ENCODE measurements at places on chromosomes 5 and 9.

DNA sequence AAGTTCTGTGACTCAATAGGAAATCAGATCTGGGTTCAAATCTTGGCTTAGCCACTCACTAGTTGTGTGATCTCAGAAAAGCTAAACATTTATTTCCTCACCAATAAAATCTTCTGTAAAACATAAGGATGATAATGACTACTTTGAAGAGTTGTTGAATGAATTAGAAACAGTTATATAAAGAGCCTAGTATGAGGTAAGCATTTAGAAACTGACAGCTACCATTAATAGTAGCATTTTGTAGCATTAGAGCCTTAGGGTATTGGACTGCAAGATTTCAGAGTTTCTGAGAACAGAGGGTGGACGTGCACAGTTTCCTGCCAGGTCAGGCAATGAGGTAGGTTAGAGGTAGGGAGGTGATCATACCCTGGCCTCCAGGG lies 293.2 kb downstream of the CWC27 start:
- DNase-seq = no peak

DNA sequence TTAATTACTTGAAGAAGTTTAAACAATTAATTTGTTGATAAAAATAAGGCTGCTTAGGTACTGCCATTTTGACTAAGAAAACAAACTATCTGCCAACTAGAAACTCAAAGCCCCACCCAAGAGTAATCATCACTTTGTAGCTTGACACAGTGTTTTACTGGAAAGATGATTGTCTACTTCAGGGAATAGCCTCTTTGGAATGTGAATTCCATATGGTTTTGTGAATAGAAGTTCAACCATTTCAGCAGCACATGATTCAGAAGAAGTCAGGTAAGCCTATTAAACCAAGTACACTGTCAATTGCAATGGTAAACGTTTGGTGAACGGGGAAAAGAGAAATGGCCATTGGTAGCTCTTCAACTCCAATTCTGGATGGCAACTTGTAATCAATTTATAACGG lies 55.2 kb downstream of the PLK2 start:
- peak; percentile 3 for DNase-seq

DNA sequence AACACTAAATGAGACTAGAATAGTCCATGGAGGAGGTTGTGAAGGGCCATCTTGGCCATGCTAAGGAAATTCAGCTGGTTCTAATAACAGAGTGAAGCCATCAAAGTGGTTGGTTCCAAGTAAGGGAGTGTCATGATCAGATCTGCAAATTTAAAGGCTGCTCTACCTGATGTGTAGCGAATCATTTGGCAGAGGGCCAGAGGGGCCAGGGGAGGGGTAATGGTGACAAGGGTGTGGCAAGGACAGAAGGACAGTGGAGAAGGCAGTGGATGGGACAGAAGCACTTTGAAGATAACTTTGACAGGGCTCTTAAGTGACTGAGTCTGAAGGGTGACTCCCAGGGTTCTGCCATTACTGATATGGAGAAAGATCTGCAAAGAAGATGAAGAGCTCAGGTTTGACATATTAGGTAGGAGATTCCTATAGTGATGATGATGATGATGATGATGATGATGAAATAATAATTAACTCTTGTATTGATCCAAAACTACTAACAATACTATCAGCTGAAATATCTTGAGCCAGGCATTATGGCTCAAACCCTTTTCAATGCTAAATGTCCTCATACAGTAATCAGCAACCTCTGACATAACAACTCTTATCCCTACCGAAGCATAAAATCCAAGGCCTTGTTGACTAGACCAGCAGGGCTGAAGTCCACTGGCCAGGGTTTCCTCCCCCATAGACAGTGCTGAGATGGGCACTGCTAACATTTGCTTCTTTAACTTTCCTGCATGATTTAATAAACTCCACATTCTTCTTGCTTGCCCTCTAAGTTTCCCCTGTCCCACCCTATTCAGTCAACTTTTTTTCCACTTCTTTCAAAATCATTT lies 20.0 kb downstream of the KIAA1191 start:
- DNase-seq = no peak

- no peak for DNase-seq
Measured at GRCh38 chr5:175897285-175897684, 25.9 kb downstream of the CPLX2 start.

DNA sequence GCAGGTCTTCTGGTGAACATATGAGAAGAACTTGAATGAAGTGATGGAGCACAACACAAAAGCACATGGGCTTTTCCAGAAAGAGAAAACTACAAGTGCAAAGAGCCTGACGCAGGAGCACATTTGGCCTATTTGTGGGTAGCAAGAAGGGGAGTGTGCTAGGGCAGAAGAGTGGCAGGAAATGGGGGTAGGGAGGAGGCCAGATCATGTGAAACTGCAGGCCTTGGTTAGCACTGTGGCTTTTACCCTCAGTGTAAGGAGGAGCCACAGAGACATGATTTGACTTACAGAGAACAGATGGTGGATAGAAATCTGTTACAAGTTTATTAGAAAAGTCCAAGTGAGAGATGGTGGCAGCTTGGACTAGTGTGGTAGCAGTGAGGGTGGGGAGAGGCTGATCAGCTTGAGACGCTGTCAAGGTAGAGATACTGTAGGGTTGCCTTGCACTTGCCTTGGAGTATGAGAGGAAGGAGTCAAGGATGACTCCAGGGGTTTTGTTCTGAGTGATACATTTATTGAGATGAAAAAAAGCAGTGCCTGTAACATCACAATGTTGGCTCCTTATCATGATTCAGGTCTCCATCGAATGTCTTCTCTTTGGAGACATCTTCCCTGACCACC lies 126.7 kb downstream of the PPP2R2B start:
- DNase-seq = no peak

GRCh38 chr9:75071530-75072122 lies 16.3 kb downstream of the NMRK1 start:
- DNase-seq = peak; percentile 18

DNA sequence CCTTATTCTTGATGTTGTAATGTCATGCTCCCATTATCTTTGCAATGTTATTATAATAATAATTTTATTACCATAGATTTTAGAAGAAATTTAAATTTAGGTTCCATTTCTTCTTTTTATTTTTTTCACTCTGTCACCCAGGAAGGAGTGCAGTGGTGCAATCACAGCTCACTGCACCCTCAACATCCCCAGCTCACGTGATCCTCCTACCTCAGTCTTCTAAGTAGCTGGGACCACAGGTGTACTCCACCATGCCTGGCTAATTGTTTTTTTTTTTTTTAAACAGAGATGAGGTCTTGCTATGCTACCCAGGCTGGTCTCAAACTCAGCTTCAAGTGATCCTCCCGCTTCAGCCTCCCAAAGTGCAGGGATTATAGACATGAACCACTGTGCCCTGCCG lies 11.9 kb downstream of the ZFR start:
- no peak for DNase-seq

DNA sequence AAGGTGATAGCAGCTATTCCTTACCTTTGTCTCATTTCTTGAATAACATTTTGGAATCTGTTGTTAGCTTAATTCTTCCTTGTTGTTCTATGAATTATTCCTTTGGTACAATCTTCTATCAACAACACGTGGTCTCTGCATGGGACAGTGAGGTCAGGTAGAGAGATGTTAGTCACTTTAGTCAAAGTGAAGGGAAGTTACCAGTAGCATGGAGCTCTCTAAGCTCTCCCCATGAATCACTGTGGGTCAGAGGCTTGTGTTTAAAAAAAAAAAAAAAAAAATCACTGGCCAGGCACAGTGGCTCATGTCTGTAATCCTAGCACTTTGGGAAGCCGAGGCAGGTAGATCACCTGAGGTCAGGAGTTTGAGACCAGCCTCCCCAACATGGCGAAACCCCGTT lies 116.0 kb downstream of the GOLPH3 start:
- peak; percentile 8 for DNase-seq

DNA sequence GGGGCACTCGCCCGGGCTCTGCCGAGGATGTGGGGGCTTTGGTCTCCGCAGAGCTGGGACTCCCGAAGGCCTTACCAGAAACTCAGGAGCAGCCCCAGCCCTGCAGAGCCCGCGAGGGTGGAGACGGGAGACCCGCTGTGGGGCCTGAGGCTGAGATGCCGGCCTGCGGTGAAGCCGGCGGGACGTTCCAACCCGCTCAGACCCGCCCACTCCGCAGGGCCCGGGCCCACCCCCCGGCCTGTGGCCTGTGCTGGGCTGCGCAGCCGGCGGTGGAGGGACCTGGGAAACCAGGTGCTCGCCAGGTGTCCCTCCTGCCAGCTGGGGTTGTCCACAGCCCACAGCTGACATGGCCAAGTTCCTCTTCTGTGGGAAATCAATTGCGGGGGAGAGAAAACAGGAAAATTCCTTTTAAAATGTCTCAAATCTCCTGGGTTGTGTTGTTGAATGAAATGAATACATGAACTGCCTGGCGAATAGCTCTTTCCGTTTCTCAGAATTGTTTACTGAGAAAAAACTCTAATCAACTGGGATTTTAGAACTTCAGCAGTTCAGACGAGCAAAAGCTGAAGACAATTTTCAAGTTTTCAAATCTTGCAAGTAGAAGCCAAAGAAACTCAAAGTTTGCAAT lies 49.0 kb upstream of the IRX4 start:
- DNase-seq = no peak

DNA sequence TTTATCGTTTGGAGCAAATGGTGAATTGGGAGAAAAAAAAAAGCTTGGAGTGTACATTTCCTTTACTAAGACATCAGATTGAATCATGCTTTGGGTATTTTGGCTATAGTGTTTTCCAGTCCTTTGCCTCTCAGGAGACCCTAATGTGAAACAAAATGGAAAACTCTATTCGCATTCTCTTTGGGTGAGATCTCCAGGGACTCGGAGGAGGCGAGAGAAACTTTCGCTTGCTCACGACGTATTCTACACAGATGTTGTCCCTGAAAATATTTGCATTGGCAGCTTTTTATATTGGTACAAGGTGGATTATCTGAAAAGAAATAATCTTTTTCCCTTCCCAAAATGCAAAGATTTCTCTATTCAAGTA lies 1240.1 kb upstream of the WWC1 start:
- peak; percentile 2 for DNase-seq

DNA sequence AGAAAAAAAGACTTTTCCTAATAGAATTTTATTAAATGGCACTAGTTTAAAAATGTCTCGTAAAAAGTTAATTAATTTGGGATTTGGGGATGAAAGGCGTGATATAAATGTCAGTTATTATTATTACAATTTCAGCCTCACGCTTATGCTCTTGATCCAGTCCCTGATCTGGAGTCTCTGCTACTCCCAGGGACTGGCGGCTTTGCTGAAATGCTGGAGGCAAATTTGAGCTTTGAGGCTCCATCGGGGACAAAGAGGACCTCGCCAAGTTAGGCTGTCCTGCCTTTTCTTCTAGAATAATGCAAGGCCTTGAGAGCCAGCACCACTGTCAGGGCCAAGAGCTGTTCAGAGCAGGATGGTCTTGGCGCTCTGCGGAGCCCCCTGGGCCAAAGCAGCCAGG lies 69.7 kb downstream of the ZNF618 start:
- no peak for DNase-seq

DNA sequence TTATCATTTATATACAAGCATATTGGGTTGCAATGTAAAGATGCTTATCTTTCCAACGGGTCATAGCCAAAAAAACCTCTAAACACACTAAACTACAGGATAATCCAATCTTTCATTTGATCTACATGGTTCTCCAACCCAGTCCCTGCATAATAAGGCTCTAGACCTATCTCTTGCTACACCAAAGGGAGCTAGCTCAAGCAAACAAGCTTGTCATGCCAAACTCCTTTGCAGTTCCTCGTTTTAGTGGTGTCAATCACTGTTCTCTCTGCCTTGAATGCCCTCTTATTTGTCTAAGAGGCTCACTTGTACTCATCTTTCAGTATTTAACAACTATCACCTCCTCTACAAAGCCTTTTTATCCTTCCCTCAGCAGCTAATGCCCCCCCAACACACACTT lies 5.6 kb downstream of the HOMER1 start:
- DNase-seq = no peak

DNA sequence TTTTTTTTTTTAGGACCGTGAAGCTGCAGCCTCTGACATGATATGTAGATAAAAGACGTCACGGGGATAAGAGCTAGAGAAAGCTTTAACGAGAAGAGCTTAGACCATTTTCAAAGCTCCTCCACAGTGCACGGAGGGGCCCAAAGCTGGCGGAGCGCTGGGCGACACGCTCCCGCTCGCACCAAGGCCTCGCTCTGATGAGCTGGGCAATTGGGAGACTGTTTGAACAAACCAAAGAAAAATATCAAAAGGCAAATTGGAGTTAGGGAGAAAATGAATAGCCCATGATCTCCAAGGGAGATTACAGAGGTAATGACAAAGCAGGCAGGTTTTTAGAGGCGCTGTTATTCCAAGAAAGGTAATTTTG lies 179.4 kb downstream of the SREK1 start:
- no peak for DNase-seq

DNA sequence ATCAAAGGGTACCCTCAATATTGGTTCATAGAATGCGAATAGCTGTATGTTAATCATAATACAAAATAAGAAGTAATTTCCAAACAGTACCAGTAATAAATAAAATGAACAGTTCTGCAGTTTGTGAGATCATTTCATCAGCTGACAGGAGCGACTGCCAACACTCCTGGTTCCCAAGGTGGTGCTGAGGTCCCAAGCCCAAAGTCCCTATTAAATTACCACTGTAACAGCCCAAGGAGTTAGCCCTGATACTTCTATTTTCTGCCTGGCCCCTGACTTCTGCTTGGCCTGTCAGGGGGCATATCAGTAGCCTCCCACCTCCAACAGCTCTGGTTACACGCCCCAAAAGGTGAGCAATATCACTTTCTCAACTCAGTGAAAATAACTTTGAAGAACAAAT lies 47.1 kb downstream of the ANKH start:
- DNase-seq = no peak

DNA sequence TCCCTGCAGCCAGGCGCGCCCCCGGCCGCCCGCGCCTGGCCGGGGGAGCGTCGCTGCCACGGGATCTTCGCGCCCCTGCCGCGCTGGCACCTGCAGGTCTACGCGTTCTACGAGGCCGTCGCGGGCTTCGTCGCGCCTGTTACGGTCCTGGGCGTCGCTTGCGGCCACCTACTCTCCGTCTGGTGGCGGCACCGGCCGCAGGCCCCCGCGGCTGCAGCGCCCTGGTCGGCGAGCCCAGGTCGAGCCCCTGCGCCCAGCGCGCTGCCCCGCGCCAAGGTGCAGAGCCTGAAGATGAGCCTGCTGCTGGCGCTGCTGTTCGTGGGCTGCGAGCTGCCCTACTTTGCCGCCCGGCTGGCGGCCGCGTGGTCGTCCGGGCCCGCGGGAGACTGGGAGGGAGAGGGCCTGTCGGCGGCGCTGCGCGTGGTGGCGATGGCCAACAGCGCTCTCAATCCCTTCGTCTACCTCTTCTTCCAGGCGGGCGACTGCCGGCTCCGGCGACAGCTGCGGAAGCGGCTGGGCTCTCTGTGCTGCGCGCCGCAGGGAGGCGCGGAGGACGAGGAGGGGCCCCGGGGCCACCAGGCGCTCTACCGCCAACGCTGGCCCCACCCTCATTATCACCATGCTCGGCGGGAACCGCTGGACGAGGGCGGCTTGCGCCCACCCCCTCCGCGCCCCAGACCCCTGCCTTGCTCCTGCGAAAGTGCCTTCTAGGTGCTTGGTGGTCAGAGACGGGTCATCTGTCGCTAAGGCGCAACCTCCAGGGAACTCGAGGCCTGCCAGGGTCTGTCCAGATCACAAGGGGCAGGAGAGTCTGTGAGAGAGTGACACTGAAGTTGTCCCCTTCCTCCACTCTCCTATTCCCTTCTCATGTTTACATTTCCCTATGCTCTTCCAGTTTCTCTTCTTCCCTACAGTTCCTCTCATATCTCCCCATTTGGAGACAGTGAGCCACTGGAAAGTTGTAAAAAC lies 1.3 kb downstream of the GPR150 start:
- no peak for DNase-seq

All from fibroblast of mammary gland (primary cell).